Hematopoietic multipotent progenitor cell treated with erythropoietin and hydrocortisone succinate and interleukin-3 and kit ligand, for 6 days (in vitro differentiated cells): ENCODE measurements at places on chromosomes 3 and 15.

GRCh38 chr3:140754936-140755335, 77.1 kb downstream of the TRIM42 start:
- DNase-seq, result no peak

GRCh38 chr15:42730135-42730534, 6.8 kb downstream of the CDAN1 start:
- DNase-seq, result peak; percentile 15

DNA sequence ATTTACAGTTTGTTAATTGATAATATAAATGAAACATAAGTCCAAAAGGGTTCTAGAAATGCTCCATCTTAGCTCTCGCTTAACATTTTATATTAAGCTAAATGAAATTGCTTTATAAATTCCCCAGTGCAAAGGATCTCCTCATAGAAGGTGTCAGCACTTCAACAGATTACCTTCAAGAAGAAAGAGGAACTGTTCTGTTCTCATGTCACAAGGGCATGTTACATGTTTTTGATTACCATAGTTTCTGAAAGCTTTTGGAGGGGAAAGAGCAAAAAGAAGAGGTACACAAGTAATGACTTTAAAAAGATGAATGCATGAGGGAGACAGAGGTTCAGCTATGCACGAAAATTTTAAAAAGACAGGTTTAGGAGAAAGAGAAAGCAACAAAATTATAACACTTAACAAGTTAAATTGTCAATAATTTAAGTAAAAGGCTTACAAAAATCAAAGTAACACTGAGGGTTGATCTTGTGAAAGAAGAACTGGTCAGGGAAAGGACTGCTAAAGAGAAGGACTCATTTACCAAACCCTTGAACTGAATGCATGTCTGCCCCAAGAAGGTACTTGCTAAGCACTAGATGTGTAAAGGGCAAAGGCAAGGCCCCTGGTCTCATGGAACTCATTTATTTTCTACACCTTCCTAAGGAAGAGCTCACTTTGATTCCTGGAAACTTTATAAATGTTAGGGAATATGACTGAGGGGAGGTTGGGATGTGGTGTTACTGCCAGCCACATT, 45.1 kb downstream of the CCDC191 start:
- DNase-seq, result no peak

DNA sequence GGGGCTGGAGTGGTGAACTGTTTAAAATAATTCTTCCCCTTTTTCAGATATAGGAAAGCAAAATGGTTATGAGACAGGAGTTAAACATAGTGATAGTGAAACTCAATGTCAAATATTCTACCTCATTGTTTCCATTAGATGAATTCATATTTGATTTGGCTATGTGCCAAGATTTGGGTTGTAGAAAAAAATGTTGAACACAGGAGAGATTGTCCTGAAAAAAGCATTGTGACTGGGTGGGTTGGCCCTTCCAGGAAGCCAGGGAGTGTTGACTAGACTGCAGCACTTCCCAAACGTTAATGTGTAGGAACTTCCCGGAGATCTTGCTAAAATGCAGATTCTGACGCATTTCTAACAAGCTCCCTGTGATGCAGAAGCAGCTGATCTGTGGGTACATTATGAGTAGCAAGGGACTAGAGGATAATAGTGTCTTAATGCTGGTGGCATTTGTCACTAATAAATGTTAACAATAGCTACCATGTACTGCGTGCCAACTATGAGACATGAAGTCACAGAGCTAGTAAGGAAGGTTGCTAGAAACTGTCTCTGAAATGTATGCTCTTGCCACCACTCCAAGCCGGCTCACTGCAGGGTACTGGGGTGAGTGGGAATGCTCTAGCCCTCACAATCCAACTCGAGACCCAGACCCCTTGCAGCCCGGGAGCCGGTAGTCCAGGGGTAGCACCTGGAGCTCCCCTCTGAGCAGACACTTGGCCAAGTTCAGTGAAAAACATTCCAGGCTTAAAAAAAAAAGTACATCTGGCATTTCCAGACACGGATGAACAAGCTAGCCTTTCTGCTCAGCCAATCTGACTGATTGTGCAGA, 120.6 kb downstream of the CD47 start:
- DNase-seq, result peak; percentile 36

DNA sequence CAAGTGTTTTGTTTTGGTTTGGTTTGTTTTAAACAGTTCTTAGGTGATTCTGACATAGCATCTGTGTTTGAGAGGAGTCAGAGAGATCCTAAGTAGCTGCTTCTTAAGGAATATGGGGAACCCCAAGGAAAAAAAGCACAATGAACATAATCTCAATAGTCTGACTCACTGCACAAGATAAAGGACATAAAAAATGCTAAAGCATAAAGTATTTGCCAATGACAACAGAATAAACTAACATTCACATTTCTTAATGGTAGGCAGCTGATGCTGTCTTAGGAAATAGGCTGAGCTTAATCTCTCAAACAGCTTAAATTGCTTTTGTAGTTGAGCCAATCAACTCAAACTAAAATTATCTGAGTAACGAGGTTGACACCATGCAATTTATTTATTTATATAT, 2.9 kb downstream of the NCEH1 start:
- DNase-seq, result no peak

DNA sequence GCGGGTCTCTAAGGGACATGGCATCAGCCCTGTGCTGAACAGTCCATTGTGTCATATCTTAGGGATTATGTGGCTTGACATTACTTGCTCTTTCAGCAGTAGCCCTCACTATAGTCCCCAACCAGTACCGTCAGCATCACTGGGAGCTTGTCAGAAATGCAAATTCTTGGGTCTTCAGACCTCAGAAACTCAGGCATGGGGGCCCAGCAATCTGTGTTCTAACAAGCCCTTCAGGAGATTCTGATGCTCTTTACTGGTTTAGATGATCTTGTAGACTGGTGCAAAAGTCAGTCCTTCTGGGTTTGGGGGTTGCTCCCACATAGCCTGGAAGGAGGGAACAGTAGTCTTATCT, 39.0 kb upstream of the TRAK1 start:
- DNase-seq, result no peak

- DNase-seq, result peak; percentile 27
Measured at GRCh38 chr3:125403789-125404188, 28.7 kb upstream of the ZNF148 start.

DNA sequence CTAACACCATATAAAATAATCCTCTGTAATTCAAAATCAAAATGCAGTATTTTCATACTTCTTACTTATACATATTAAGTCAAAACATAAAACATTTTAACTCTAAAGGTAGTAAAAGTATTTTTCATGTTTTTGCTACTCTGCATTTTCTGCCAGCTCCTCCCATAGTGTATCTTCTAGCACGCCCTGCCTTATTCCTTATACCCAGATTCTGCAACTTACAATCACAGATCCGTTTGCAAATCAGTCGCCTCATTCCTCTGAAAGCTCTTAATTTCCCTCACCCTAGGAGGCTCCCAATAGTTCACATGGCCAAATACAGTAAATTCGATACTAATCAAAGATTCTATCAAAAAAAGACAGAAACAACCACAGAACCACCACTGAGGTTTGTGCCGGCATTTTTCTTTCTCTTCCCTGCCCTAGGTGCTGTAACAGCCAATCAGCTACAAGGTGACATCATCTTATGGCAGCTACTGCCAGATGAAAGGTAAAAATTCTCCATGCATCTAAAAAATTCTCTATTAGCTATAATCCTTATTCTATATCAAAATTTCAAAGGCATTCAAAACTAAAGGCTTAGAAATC, 72.9 kb downstream of the CLASP2 start:
- DNase-seq, result peak; percentile 11

DNA sequence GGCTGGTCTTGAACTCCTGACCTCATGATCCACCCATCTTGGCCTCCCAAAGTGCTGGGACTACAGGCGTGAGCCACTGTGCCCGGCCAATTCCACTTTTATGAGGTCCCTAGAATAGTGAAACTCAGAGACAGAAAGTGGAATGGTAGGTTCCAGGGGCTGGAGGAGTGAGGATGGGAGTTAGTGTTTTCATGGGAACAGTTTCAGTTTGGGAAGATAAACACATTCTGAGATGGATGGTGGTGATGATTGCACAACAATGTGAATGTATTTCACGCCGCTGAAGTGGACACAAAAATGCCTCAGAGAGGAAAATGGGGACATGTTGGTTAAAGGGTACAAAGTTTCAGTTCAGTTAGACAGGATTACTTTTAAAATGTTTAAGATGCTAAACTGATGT, 22.5 kb upstream of the HDAC11 start:
- DNase-seq, result no peak

GRCh38 chr3:124318656-124319055, 326.7 kb upstream of the ROPN1 start:
- peak; percentile 45 for DNase-seq

- DNase-seq, result no peak
Measured at GRCh38 chr3:155078711-155079467, 1.2 kb upstream of the MME start.

- DNase-seq, result no peak
Measured at GRCh38 chr3:170431054-170431453, 12.4 kb downstream of the CLDN11 start.

- no peak for DNase-seq
Measured at GRCh38 chr3:179166561-179167201, 18.5 kb downstream of the PIK3CA start.

GRCh38 chr3:50447290-50447840, 56.1 kb downstream of the CACNA2D2 start:
- no peak for DNase-seq

DNA sequence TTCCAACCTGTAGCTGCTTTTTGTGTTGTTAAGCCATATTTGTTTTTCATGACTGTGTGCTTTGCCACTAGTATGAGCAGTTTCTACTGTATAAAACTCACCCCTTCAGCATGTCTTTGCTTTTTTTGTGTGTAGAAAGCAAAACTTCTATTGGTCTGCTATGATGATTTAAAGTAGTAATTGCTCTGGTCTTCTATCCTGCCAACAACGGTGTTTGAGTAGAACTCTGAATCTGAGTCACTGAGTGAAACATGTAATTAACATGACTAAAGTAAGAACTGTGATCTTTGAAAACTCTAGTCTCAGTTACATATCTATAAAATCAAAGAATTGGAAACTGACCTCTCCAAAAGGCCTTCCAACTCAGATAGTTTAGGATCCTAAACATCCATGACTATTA, 133.6 kb downstream of the TPRG1 start:
- DNase-seq, result no peak

DNA sequence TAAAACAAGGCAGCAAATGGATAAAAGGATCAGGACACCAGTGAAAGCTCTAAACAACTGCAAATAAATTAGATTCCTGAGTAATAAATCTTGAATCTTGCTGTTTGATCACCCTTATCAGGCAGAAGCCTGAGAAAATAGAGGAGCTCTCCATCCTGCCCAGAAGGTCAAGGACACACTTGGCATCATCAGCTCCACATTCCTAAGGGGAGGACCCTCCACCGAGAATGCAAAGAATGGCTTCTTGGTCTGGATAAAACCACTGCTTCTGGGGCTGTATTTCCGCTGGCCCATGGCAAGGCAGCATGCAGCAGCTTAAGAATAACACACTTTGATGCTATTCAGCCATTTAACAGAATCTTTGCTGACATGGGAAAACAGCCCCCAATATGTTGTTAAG, 108.9 kb upstream of the TSC22D2 start:
- DNase-seq, result no peak

DNA sequence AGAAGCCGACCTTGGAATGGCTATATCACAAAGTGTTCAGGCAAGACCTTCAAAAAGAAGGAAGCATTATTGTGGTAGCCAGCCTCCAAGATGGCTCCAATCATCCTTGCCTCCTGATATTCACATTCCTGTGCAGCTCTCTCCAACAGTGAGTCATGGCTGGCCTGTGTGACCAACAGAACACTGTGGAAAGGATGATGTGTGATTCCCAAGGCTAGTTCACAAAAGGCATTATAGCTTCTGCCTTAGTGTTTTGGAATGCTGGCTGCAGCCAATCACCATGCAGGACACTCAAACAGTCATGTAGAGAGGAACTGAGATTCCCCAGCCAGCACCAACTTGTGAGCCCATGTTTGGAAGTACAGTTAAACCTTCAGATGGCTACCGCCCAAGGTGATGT, 102.6 kb downstream of the EFL1 start:
- DNase-seq, result no peak

DNA sequence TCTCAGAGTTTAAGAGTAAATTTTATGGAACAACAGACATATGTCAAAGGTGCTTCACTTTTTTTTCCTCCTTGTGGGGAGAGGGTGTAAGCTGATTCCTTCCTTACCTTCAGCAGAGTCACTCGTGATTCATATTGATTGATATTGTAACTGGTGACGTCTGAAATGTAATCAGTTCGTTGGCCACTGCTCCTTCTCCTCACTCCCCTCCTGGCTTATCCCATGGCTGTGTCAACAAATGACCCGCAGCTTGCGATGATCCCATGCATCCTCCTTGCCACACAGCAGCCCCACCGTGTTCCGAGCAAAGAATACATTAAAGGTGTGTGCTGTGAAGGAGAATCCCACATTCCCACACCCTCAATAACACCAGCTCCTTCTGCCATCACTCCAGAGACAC, 7.3 kb downstream of the MGLL start:
- DNase-seq, result no peak

GRCh38 chr3:151011427-151011826, 38.9 kb upstream of the CLRN1 start:
- DNase-seq, result peak; percentile 44

DNA sequence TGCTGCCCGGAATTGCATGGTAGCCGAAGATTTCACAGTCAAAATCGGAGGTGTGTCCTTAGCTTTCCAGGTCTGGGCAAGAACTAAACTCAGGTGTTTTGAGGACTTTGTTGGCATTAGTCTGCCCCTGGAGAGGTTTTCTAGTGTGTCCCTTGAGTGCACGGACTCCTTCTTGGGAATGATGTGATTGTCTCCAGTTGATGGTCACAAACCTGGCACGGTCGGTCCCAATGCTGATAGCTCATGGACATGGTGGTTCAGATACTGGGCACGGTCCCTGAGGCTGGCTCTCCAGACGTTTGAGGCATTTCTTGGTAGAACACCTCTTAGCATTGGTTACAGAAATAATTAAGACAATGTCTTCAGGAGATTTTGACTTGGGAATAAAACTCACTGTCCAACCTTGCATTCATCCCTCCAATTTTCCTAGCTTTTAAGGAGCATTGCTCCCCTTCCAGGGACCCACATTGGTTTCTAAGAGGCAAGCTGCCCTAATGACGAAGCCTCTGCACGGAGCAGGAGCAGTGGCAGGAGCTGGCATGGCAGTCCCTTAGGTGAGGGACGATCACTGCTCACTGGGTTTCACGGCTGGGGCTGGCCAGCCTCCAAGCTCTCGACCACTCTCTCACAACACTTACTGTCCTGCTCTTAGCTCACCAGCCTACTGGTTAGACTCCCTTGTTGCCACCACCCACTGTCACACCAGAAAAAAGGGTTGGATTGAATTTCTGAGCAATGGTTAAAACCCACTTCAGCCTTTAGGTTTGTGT, 68.1 kb downstream of the PGPEP1L start:
- DNase-seq, result no peak
